Activated CD4-positive, CD25-positive, alpha-beta regulatory T cell treated with anti-CD3 and anti-CD28 coated beads, Interleukin-2, amount 50 U/mL, for 16 hours (primary cell): ENCODE measurements at places on chromosomes 4 and X.

- DNase-seq: no peak
Observed at GRCh38 chrX:133587818-133588217, 172.5 kb upstream of the GPC4 start.

DNA sequence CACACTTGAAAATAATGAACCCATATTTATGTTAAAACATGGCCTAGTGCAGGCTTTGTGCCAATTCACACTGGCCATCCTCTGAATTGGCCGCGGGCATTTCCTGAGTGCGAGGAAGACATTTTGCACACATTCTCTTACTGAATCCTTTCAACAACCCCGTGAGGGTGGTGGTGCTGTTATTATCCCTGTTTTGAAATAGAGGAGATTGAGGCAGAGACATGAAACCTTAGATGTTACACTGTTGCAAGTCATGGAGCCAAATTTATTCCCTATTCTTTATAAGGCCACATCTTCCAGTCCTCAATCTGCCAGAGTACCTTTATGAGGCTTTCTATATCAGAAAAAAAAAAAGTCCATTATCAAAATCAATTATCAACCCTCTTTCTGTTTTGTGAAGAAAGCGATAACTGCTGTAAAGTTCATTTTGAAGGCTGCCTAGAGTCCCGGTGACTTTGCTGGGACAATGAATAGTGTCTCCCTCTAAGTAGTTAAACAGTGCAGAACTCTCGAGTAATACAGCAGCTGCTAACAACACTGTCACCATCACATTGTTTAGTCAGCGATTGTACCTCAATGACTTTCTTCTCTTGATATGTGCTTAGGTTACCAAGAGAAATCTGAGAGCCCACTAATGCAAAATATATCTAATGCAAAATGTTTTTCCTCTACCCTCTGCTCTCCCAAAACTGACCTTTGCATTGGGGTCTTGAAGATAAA lies 242.3 kb upstream of the PPARGC1A start:
- no peak for DNase-seq

GRCh38 chrX:119622356-119623232 lies 16.4 kb upstream of the NKRF start:
- no peak for DNase-seq

DNA sequence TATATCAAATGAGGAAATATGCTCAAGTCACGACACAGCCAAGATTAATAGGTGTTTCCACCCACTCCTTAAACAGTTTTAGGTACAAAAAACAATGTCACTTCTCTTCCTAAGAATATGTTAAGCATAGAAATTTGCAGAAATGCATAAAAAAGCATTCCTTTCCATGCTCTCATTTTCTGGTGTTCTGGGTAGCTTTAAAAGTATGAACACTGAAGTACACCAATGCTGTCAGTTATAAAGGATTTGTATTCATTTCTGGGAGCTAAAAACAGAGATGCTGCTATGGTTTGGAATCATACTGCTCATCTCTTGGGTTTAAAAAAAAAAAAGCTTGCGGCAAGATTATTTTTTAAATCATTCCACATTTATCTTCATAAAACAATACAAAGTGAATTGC lies 20.8 kb downstream of the SH3RF1 start:
- DNase-seq: no peak

DNA sequence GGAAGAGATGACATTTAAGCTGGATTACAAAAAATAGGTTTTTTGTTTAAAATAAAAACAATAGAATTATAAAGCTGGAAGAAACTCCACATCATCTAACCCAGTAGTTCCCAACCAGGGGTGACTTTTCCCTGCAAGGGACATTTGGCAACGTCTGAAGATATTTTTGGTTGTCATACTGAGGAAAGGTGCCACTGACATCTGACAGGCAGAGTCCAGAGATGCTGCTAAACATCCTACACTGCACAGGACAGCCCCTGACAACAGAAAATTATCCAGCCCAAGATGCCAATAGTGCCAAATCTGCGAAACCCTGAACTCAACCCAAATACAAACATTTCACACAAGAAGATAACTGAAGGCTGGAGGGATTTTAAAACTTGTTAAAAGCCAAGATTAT lies 18.5 kb downstream of the TAB3 start:
- no peak for DNase-seq
